NCI-H748 treated with DMSO at 0.1 percent for 48 hours (cell line): ENCODE measurements at places on chromosomes 13 and 19.

- no peak for DNase-seq
These were observed 653 bp downstream of the MVB12A start for GRCh38 chr19:17420475-17420924.

- DNase-seq: no peak
These were observed 20.4 kb downstream of the PCID2 start for GRCh38 chr13:113187883-113188665.

DNA sequence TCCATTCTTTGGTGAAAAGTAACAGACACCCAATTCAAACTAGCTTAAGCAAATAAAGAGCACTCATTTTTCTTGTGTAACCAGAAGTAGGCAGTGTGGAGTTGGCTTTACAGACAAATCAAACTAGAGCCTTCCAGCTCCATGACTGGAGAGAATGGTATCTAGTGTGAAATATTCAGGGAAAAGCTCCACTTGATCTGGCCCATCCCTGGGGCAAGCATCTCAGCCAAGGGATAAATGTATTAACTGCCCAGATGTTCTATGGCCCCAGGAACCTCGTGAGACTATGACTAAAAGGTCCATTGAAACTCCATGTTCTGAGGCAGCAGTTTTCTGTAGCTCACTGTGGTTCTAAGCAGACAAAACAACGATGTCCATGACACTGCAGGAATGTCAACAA lies 49.9 kb downstream of the TBC1D4 start:
- no peak for DNase-seq

- DNase-seq: no peak
These were observed 1.7 kb downstream of the STK24 start for GRCh38 chr13:98575009-98575903.

DNA sequence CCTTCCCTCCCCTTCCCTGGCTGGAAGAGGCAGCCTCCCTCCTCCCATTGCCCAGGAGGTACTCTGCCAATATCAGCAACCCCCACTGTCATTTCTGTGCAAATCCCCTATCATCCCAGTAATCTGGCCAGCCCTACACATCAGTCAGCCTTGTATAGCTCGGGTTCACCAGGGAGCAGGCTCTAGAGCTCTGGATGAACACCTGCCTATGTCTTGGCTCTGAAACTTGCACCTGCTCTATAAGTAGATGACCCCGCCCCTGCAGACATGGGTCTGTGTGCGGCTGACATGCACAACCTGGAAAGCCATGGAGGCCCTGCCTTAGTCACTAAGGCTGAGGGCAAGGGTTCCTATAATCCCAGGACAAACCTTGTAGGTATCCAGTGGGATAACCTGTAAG lies 1042.9 kb downstream of the UQCRFS1 start:
- no peak for DNase-seq

DNA sequence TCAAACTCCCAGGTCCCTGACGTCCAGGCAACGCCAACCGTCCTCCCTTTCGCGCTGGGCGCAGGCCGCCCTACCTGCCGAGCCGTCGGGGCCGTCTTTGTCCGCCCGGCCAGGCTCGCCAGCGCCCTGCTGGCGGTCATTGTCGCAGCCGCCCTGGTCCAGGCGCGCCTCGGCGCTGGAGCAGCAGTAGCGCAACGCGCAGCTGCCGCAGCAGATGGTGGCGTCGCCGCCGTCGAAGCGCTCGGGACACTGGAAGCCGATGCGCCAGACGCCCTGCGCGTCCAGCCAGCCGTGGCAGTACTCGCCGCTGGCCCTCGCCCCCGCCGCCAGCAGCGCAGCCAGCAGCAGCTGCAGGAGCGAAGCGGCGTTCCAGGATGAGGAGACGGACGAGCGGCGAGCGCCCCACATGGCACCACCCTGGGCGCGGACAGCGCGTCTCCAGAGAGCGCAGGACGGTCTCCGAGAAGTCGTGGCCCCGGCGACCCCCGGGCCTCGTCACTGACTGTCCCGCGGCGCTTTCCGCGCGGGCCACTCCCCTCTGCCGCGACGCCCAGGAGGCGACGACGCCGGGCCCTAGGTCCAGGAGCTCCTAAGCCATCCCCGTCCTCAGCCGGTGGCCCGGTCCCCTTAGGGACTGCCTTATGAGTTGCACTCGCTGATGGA lies 1.1 kb downstream of the SHISA2 start:
- peak; percentile 78 for DNase-seq

- no peak for DNase-seq
These were observed 81.7 kb upstream of the DOCK9 start for GRCh38 chr13:99059498-99060075.

GRCh38 chr13:77009011-77009410 lies 17.1 kb downstream of the CLN5 start:
- no peak for DNase-seq

GRCh38 chr13:78201411-78201810 lies 282.8 kb upstream of the EDNRB start:
- DNase-seq: no peak

DNA sequence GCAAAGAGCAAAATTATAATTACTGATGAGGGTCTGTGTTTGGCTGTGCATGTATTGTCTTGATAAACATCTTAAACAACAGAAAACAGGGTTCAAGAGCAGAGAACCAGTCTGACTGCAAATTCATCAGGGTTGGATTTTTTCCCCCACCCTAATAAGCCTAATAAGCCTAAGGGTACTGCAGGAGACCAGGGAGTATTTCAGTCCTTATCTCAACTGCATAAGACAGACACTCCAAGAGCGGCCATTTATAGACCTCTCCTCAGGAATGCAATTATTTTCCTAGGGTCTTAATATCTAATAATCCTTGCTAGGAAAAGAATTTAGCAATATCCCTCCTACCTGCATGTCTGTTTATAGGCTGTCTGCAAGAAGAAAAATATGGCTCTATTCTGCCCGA lies 2011.5 kb upstream of the PCDH20 start:
- no peak for DNase-seq

- DNase-seq: no peak
These were observed 16.5 kb upstream of the ERCC1 start for GRCh38 chr19:45440259-45440638.

- peak; percentile 15 for DNase-seq
These were observed 610 bp downstream of the ZNF791 start for GRCh38 chr19:12611361-12611699.

- no peak for DNase-seq
These were observed 3.8 kb downstream of the RNF126 start for GRCh38 chr19:658916-659839.

GRCh38 chr13:23500849-23501248 lies 67.3 kb upstream of the SACS start:
- DNase-seq: no peak

DNA sequence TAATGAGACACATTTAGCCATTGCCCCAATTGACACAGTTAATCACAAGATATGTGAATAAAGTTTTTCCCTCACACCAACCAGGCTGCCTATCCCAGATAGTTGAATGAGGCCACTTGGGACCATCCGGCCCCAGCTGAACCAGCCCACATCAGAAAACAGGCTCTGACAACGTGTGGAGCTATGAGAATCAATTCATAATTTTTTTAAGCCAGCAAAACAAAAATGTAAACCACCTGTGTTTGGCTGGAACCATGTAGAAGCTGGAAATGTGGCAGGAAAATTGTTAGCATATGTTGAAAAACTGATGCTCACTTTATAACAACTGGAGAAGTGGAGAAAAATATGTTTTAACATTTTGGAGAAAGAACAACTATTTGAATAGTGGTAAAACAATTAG lies 1161.3 kb downstream of the SLITRK1 start:
- DNase-seq: no peak

DNA sequence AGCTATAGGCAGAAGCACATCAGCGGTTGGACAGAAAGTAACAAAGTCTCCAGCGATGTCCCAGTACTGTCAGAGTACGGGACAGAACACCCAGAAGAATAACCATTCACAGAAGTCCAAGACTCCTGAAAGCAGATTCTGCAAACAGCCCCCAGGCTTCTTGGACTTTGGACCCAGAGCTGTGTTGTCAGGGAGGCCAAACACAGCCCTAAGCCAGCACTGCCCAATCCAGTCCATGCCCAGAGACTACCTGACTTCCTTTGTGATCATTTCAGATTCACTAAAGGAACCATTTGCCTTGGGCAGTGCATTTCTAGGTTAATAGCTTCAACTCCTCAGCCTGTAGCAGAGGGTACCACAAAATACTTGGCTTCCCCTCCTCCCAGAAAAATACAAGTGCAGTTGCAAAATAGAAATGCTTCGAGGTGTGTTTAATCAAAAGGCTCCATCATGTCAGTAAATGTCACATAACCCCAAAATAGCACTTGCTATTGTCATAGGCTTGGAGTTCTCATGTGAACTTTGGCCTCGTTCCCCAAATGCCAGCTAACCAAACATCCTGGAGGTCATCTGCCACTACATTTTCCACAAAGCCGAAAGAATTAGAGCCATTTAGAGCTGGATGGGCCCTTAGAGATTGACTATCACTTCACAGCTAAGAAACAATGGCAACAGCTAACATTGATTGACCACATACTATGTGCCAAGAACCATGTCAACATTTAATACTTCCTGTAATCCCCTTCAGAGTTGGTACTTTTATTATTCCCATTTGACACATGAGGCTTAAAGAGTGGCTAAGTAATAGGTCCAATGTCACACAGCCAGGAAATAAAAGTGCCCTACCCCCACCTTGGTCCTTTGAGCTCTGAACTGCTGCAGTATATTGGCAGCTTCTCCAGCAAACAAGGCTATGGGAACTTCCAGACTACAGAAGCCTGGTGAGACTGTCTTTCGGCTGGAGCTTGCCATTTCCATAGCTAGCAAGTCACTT lies 329.9 kb downstream of the FOXO1 start:
- DNase-seq: no peak

- DNase-seq: no peak
These were observed 6.7 kb downstream of the ONECUT3 start for GRCh38 chr19:1760020-1760419.

GRCh38 chr13:102128216-102128810 lies 273.5 kb downstream of the FGF14 start:
- no peak for DNase-seq

- DNase-seq: no peak
These were observed 10.2 kb upstream of the CARM1 start for GRCh38 chr19:10861103-10861651.

DNA sequence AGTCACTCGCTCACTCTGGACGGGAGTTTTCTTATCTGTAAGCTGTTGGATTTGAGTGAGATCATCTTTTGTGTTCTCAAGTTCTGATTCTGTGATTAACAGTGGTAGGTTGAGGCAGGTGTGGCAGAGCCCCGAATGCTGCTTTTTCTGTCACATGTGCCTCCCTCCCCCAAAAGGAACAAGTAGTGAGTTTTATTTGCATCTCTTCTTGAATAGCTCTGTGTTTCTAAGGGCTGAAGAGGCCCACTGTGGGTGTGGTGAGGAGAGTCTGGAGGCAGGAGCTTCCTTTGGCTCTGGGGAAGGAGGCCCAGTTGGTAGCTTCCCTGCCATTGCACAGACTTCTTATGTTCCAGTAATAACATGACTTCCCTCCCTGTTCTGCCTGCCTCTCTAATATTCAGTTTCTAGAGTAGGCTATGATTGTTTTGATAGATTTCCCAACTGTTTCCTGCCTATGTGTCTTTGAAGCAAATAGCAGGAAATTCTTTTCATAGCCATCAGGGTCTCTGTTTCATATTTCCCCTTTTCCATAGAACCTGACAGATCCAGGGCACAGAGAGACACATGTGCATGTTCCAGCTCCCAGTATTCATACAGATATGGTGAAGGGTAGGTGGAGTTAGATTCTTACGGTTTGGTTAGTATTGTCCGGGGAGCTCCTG lies 23.9 kb upstream of the CXCL17 start:
- DNase-seq: no peak

GRCh38 chr13:86907156-86907555 lies 764.0 kb upstream of the SLITRK5 start:
- DNase-seq: no peak

DNA sequence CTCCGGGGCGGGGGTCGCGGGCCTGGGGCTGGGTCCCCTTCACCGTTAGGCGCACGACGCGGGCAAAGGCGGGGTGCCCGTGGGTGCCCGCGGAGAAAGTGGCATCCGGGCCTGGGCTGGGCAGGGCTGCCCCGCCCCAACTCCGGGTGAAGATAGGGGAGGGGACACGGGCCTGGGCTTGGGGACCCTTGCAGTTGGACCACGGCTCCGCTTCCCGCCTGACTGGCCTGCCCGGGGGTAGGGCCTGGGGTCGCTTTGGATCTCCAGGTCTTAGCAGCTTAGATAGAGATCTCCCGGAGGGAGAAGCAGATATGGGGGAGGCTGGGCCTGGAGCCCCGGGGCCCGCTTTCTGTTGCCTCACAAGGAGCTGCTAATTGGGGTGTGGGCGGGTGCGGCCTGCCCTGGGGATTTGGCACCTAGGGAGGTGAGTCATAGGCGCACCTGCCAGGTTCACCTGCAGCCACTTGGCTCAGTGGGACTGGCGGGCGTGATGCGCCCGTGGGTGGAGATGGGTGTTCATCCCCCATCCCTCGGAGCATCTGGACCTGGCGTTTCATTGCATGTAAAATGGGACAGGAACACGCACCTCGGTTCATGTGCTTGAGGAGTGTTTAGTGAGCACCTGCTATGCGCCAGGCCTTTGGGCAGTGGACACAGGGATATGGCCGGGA lies 585 bp downstream of the MAP1S start:
- no peak for DNase-seq

- DNase-seq: no peak
These were observed 16.9 kb downstream of the CERS1 start for GRCh38 chr19:18878858-18879578.

DNA sequence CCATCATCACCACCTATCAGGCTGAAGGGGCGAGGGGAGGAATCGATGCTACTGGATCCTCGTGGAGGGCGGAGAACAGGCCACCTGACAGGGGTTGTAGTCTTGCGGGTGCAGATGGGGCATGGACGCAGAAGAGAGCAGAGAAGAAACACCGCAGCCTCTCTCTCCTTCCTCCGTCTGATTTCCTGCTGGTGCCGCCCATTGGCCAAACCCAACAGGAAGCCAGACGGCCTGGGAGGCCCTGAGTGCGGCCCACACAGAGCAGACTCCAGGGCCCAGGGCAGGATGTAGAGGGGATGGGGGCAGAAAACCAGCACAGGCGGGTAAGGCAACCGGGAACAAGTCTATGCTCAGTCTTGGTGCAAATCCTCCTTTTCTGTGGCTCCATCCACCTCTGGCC lies 15.4 kb downstream of the CEBPA start:
- no peak for DNase-seq

DNA sequence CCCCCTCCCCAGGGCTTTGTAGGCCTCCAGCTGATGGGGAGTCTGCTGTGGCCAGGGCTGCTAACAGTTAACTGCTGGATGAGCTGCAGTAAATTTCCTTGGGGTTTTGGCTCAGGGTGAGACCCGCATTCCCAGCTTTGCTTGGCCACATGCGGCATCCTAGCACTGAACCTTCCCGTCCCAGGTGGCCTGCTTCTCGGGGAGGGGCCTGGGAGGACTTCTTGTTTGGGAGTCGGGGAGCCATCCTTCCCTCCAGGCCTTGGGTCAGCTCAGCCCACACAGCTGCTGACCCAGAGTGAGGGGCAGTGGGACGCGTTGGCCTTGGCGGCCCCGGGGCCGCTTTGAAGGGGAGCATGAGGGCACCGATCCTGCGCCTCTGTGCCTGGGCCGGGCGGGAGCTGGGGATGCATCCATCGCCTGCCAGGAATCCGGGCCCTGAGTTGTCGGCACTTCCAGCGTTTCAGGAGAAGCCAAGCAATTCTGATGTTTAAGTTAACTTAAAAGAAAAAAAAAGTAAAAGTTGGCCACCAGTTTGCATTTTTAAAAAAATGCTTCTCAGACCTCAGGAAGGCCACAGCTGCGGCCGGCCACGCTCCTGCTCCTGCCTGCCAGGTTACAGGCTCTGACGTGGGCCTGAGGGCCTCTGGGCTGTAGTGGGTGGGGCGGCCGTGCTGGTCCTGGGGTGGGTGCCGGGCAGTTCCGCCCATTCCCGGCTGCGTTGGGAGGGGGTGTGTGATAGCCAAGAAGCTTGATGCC lies 27.7 kb downstream of the CRTC1 start:
- DNase-seq: no peak
